ENCODE measurements at places on chromosomes 16 and 17.

DNA sequence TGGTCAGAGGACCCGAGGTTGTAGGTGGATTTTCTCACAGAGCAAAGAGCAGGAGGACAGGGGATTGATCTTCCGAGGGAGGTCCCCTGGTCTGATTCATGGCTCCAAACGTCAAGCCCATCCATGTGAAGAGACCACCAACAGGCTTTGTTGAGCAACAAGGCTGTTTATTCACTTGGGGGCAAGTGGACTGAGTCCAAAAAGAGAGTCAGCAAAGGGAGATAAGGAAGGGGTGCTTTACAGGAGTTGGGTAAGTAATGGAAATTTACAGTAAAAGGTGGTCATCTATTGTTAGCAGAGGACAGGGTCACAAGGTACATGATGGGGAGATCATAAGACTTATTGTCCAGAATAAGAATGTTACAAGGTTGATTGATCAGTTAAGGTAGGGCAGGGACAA is 2285.8 kb downstream of the TP53TG3F start:
- peak; percentile 80 for DNase-seq

DNA sequence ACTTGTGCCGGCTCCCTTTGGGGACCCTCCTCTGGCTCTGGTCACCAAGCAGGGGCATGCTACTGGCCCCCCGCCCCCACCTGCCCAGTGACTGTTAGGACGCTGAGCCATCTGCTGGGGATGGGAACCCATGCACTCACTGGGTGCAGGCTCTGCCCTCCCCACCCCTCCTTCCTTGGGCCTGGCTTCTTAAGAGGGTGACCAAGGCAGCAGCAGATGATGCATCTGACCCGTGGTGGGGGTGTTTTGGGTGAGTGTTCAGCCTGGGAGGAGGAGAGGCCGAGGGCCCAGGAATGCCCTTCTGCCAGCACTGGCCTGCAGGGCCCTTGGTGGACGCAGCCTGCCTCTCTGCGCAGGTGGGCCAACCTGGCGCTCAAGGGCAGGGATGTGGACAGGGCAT is 19.2 kb upstream of the MTSS2 start:
- no peak for DNase-seq

DNA sequence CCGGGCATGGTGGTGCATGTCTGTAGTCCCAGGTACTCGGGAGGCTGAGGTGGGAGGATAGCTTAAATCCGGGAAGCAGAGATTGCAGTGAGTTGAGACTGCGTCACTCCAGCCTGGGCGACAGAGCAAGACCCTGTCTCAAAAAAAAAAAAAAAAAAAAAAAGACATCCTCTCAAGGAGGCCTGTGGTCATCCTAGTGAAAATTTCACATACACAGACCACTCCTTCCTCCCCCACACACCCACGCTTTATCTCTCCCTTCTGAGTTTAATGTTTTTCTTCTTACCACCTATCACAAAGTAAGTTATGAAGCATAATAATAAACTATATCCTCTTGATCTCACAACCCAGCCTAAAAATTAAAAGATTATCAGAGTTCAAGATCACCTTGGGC is 1.3 kb upstream of the NOL11 start:
- DNase-seq = no peak

- peak; percentile 57 for DNase-seq
Measured at GRCh38 chr16:11329071-11329491, 16.2 kb upstream of the RMI2 start.

DNA sequence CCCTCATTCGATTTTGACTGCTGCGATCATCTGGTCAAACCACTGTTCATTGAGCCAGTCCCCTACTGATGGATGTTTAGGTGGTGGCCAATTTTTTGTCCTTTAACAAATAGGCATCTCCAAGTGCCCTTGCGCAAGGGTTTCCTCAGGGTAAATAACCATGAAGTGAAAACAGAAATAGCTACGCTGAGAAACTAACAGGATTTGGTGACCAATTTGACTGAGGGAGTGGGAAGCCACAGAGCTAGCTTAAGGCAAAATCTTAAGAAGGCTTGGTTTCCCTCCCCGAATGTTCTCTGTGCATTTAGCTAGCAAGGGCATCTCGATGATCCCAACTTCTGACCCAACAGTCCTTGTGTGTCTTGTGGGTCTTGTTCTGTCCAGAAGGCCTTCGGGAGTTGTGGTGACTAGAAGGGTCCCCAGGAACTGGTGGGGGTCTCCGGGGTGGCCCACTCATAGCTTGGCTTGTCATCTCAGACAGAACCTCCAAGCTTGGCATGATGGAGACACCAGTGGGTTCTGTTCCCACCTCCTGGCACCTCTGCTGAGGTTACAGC is 117.2 kb downstream of the SOCS1 start:
- no peak for DNase-seq

GRCh38 chr16:12020009-12020408 is 43.5 kb downstream of the SNX29 start:
- peak; percentile 58 for DNase-seq

GRCh38 chr16:8963010-8963820 is 491 bp downstream of the USP7 start:
- DNase-seq = no peak

GRCh38 chr16:75236232-75236631 is 15.2 kb downstream of the BCAR1 start:
- no peak for DNase-seq

GRCh38 chr16:30644334-30644830 is 6.4 kb upstream of the PRR14 start:
- DNase-seq = no peak

GRCh38 chr17:76083536-76084182 is 4.7 kb downstream of the ZACN start:
- DNase-seq = no peak

- peak; percentile 78 for DNase-seq
Measured at GRCh38 chr17:5078106-5079028, at the start of gene ZFP3. Gene ZFP3, plus strand, starts transcription at chr17:5078467. Its CDS starts 13,038 bp downstream, at chr17:5091505.

DNA sequence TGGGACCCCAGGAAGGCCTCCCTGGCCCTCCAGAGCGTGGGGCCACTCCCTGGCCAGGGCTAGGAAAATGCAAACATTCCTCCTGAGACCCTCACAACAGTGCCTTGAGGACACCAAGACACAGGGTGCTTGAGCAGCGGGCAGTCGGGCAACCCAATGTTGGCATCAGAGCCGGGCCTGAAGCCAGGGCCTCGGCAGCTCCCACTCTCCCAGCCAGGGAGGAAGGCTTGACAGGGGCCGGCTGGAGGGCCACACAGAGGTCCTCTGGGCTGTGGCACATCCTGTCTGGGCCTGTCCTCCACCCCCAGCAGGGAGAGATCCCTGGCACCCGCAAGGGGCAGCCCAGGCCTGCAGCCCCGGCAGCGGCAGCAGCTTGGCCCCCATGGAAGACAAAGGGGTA is 12.3 kb upstream of the KRT17 start:
- DNase-seq = no peak

DNA sequence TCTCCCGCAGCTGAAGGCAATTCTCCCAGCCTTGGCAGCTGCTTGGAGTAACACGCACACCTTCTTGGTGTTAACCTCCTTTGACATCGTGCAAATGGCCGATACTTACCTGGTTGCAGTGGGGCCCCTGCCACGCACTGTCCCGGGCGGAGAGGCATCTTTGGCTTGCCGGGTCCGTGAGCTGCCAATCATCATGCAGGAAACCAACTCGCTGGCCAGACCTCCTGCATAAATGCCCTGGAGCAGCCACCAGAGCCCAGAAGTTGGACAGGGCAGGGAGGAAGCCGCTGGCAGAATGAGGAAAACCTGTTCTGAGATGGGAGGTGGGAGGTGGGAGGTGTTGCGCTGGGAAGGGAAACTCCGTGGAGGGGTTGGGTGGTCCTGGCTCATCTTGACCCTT is 41.7 kb upstream of the CREBBP start:
- DNase-seq = no peak

DNA sequence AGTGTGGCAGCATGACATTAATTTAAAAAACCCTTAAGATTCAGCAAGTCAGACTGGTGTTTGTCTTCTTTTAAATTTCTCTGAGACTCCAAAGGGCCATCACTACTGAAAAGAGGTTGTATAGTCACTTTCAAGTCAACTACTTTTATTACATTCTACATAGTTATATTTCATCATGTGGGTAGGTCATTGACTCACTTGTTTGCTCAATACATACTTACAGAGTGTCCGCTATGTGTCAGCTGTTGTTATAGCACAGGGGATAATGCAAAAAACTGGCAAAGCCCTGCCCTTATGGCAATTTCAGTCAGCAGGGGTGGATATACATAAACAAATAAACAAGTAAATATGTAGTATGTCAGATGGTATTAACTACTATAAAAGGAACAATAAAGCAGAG is 2.5 kb upstream of the MYH4 start:
- DNase-seq = no peak

DNA sequence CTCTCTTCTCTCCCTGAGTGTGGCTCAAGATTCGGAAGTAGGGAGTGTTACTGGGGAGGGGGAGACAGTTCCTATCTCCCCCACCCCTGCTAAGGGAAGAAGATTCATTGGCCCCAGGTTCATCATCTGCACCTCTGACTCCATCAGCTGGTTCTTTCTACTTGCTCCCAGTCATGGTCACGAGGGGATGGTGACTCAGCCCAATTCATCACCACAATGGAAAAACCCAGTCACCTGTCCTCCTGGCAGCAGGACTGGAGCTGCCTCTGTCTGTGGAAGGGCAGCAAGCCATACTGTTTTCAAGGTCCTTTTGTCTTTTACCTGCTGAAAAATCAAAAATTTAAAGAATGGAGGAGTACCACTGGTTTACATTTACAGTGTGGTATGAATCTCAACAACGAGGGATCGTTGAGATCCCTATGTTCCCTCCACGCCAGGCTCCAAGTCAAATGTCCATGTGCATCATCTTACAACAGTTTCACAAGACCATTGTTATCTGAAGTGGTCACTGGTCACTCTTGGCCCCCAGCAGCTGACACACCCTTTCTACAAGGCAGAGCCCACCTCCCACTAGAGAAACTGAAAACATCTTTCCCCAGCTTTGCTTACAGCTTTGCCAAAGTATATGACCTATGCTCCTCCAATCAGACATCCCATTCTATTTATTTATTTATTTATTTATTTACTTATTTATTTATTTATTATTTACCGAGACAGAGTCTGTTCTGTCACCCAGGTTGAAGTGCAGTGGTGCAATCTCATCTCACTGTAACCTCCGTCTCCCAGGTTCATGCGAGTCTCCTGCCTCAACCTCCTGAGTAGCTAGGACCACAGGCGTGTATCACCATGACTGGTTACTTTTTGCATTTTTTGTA is 40.4 kb upstream of the NDRG4 start:
- DNase-seq = peak; percentile 93

DNA sequence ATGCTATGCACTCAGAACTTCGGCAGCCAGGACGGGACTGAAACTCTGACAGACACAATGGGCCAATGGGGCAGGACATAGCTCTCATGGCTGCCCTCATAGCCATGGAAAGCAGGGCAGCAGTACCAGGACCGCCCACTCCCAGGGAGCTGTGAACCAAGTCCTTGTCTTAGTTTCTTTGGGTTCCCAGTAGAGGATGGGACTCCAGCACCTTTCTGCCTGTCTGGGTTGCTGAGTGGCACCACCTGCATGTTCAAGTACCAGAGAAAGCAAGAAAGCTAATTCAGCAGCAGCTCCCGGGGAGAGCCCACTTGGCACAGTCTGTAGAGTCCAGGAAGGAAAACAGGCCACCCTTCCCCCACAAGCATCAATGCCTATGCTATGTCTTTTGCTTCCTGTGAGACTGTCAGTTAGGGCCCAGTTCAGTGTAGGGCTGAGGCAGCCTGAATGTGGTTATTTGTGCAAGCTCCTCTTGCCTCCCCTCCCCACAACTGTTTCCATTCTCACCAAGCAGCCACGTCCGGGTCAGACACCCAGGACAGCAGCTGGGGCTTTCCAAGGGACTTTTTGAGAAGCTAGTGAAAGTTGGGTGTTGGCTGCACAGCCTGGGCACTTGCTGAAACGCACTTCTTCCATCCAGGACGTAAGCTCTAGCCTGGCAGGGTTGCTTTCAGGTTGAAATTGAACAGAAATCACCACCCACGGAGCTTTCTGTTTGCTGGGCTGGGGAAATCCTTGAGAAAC is 7.8 kb downstream of the SUPT4H1 start:
- peak; percentile 67 for DNase-seq

DNA sequence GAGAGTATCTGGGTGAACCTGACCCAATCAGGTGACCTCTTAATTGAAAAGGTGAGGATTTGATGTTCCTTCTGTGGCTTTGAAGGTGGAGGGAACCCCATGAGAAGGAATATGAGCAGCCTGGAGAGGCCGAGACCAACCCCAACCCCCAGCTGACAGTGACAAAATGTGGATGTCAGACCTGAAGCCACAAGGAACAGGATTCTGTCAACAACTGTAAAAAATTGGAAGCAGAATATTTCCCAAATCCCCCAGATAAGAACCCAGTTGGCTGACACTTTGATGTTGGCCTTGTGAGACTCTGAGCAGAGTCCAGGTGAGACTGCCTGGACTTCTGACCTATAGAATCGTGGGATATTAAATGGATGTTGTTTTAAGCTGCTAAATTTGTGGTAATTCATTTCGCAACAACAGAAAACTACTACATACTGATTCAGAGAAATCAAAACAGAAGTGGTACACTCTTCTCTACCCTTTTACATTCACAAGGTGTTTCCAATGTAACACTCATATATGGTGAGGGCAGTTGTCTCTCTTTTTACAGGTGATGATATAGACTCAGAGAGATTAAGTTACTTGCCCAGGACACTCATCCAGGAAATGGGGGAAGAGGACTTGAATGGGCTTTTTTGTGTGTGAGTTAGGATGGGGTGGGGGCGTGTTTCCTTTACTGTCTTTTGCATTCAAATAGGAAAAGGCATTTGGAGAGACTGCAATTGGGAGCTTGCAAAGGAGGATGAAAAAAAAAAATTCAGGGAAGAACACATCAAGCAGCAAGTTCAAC is 29.8 kb upstream of the SALL1 start:
- DNase-seq = no peak

DNA sequence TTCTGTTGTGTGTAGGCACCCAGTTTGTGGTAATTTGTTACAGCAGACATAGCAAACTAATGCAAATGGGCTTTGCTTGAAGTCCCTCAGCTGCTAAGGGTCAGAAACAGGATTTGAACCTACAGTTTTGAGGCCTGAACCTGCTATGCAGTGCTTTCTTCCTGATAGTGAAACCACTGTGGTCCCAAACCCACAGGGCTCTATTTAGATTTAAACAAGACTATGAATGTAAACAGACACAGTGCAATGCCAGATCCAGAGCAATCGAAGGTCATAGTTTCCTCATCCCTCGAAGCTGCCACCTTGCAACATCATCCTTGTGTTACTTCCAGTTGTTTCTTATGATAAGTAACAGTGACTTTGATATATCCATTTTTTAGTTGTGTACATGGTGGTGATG is 630.2 kb downstream of the WWOX start:
- no peak for DNase-seq

- DNase-seq = peak; percentile 91
Measured at GRCh38 chr17:68981288-68981687, 26.1 kb upstream of the ABCA8 start.

DNA sequence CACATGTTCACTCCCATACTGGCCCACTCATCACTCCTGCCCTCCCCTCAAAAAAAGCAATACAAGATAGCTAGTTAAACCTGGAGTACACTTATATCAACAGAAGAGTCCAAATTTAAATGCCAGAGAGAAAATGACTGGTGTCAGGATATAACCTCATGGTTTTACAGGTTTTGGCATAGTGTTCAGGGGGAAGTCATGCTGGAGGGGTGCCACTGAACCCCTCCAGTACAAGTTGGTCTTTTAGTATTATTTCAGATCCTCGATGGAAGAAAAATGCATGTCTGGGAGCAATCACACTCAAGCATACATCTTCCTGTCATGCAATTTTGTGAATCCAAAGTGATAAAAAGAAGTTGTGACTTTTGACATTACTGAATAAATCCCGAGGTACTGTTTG is 10.5 kb downstream of the NACA2 start:
- no peak for DNase-seq

- DNase-seq = no peak
Measured at GRCh38 chr16:71192387-71192786, 38.1 kb downstream of the HYDIN start.

All from kidney tubule cell (primary cell).